Hepatocyte (in vitro differentiated cells): ENCODE measurements at places on chromosomes 2 and 18.

- DNase-seq, result no peak
Measured at GRCh38 chr18:59665057-59666006, 31.9 kb downstream of the CCBE1 start.

DNA sequence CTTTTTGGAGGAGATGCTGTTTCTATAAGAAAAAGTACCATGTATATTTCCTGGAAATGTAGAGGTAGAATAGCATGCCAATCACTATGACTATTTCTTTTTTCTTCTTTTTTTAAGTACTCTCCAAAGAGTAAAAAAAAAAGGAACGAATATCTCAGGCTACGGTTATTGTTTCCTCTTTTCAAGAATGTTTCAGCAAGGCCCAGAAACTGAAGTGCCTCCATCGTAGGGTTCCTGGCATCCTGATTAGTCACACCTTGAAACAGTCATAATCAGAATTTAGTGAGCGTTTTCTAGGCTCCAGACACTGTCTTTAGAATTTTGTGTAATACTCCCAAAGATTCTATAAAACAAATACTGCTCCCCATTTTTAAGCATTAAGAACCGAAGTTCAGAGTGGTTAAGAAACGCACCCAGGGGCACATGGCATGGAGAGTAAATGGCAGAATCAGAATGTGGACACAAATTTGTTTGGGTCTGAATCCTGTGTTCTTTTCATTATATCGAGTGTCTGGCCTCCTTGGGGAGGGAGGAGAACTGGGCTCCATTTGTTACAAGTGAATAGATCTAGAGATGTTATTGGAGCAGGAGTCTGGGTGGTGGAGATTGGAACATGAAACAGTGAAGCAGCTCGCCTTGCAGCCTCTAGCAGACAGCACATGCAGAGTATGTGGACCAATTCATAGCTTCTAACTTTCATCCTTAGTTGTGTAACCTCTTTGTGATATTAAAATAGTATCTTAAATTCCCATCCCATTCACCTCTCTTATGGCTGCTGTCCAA lies 26.7 kb downstream of the ZEB2 start:
- DNase-seq, result no peak

GRCh38 chr2:189609853-189610252 lies 29.3 kb upstream of the SLC40A1 start:
- no peak for DNase-seq

- no peak for DNase-seq
Measured at GRCh38 chr18:11002277-11002676, 147.1 kb downstream of the PIEZO2 start.

- DNase-seq, result no peak
Measured at GRCh38 chr18:13448335-13448795, 229.8 kb downstream of the LDLRAD4 start.
